HAP-1 (cell line): ENCODE measurements at places on chromosomes 12 and 14.

DNA sequence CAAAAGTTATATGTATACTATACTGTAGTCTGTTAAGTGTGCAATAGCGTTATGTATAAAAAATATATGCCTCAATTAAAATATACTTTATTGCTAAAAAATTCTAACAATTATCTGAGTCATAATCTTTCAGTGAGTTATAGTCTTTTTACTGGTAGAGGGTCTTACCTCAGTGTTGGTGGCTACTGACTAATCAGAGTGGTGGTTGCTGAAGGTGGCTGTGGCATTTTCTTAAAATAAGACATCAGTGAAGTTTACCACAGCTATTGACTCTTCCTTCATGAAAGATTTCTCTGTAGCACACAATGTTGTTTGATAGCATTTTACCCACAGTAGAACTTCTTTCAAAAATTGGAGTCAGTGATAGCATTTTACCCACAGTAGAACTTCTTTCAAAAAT, 23.4 kb downstream of the POLR3B start:
- DNase-seq = no peak

DNA sequence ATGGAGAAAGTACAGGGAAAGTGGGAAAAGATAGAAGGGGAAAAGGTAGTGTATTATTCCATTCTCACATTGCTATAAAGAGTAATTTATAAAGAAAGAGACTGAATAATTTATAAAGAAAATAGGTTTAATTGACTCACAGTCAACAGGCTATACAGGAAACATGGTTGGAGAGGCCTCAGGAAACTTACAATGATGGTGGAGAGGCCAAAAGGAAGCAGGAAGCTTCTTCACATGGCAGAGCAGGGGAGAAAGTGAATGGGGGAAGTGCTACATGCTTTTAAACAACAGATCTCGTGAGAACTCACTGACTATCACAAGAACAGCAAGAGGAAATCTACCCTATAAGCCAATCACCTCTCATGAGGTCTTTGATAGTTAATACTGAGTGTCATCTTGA, 725.0 kb upstream of the FLRT2 start:
- DNase-seq = no peak

- DNase-seq = peak; percentile 69
Observed at GRCh38 chr12:49741882-49742620, 694 bp downstream of the TMBIM6 start.

DNA sequence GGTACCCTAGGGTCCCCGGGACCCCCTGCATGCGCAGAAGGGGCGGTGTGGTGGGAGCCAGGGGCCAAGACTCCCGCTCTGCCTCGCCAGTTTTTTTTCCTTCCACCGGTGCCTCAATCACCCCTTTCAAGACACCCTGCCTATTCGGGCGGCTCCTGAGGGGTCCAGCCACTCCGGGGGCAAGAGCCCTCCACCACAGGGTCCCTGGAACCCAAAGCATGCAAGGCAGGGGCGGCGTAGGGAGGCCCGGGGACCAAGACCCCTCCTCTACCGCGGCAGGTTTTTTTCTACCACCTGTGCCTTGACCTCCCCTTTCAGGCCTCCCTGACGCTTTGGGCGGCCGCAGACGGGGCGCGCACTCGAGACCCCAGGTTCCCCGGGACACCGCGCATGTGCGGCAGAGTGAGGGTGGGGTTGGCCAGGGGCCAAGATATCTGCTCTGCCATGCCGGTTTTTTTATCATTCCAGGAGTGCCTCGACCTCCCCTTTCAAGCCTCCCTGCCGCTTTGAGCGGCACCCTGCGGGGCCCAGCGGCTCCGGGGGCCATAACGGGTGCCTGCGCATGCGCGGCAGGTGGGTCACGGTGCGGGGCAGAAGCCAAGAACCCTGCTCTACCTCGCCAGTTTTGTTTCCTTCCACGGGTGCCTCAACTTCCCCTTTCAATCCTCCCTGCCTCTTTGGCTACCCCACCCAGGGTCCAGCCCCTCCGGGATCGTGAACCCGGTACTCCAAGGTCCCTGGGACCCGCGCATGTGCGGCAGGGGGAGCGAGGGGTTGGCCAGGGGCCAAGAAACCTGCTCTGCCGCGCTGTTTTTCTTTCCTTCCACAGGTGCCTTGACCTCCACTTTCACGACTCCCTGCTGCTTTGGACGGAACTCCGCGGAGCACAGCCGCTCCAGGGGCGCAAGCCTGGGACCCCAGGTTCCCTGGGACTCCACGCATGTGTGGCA, 328.1 kb downstream of the ALG10 start:
- DNase-seq = no peak

GRCh38 chr14:102392506-102392905, 29.8 kb downstream of the TECPR2 start:
- no peak for DNase-seq

DNA sequence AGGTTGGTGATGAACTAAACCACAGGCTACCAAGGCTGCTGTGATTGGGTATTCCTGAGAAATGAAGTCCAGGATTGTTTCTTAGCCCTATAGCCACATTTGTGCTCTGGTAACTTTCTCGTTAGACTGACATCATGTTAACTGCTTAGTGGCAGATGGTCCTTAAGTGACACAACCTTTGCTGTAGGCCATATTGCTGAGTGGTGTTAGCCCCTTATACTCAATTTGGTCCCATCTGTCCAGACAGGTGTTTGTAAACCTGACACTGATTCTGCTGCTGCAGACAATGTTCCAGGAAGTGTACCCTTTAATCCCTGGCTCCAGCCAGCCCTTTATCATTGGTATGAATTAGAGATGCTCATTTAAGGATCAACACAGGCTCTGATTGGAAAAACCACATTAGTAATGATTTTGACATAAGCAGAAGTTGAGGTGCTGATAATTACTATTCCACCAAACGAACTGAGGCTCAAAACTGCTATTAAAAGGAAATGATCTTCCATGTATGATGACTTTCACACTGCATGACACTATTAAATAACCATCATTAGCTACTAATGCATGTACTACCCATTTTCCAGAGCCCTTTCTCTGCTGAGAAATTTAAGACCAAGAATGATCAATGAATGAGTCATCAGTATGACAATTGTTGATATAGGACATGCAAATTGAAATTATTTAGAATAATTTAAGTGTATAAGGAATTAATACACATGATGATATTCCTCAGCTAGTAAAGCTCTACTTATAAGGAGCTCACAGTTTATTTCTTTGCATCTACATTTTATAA, 3.6 kb upstream of the SSTR1 start:
- no peak for DNase-seq

DNA sequence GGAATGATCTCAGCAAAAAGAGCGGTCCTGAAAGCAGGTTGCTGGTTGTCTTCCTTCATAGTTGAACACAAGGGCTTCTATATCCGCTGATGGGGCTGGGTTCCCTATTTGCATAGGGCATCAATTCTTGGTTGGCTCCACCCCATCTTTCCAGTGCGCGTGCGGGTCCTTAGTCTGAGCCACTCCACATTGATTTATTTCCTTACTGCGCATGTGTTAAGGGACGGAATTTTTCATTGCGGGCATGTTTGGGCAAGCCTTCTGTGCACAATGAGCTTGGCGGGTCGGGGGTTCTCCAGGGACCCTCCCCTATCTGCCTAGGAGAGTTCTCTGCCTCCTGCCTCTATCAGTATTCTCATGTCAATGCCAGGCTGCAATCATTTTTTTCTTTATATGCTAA, 21.2 kb upstream of the DLGAP5 start:
- peak; percentile 43 for DNase-seq

GRCh38 chr14:64733899-64734298, 29.7 kb downstream of the PLEKHG3 start:
- no peak for DNase-seq

- no peak for DNase-seq
Observed at GRCh38 chr12:3225796-3226180, 148.6 kb downstream of the TSPAN9 start.

- no peak for DNase-seq
Observed at GRCh38 chr12:42706321-42706720, 116.8 kb upstream of the PRICKLE1 start.

DNA sequence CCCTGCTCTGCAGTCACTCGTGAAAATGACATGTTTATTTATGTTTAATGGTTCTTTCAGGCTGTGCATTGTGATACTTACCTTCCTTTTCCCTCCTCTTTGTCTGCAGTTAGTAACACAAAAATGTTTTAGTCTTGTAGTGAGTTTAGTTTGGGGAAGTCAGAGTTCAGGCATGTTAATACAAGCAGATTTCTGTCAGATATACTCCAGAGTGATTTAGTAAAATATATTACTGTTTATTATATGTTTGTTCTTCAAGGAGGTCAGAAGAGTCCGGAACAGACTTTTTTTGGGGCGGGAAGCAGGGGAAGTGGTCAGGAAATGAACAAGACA, 28.7 kb downstream of the MSRB3 start:
- DNase-seq = no peak

DNA sequence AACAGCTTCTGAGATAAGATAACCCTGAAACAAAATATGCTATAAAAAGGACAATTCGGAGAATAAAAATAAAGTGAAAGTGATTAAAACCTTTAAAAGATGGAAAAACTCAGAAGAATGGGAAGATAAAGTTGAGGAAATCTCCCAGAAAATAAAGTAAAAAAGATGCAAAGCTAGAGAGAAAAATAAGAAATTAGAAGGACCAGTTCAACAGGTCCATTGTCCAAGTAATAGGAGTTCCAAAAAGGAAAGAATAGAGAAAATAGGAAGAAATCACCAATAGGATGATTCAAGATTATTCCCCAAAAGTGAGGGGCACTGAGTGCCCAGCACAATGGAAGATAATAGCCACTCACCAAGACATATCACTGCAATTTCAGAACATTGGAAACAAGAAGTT, 4.8 kb upstream of the PRPF40B start:
- no peak for DNase-seq

- no peak for DNase-seq
Observed at GRCh38 chr14:50064993-50065392, 51.4 kb downstream of the VCPKMT start.

GRCh38 chr14:53002576-53002975, 51.7 kb upstream of the FERMT2 start:
- no peak for DNase-seq

DNA sequence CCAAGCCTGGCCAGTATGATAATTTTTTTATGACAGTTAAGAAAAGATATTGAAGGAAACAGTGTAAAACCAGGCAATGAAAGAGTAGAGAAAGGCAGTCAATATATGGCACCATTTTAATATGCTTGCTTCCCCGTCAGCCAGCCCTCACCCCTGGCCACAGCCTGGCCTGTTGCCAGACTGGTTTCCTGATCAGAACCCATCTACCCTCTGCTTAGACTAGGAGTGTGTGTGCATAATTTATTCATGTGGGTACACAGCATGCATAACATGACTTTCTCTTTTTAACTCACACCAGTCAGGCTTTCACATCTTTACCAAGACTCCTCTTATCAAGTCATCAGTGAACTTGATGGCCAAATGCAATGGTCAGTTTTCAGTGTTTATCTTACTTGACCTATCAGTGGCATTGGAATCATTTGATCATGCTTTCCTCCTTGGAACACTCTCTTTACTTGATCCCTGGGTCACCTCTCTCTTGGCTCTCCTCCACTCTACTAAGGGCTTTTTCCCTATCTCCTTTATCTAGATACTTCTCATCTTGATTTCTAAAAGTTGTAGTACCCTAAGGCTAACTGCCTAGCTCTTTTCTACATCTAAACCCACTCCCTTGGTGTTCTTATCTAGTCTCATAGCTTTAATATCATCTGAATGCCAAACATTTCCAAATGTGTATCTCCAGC, 10.0 kb upstream of the GPR19 start:
- DNase-seq = no peak

GRCh38 chr12:26361964-26362363, 166.6 kb downstream of the SSPN start:
- DNase-seq = no peak

GRCh38 chr12:49276304-49277290, 11.7 kb downstream of the TUBA1C start:
- no peak for DNase-seq

DNA sequence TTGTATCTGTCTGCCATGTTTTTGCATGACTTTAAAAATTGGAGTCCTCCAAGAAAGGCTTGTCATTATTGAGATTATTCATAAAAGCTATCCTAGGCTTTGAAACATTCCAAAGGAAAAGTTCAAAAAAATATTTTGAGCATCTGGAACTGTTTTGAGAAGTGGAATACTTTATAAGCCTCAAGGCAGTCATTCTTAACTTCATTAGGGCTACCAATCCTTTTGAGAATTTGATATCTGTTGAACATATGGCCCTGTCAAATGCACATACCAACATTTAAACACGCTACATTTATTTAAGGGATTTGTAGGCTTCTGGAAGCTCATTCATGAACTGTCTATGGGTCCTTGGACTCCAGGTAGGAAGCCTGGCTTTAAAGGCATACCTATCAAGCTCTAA, 77.0 kb downstream of the TMEM117 start:
- no peak for DNase-seq

GRCh38 chr12:81261508-81262207, 183.8 kb downstream of the ACSS3 start:
- DNase-seq = no peak

DNA sequence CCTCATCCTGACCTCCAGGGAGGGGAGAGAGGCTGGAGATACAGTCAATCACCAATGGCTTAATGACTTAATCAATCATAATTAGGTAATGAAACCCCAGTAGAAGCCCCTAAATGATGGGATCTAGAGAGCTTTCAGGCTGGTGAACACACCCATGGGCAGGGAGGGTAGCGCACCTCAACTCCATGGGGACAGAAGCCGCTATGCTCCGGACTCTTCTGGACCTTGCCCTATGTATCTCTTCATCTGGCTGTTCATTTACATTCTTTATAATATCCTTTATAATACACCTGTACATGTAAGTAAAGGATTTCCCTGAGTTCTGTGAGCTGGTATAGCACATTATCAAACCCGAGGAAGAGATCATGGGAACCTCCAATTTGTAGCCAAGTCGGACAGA, 205.9 kb downstream of the STXBP6 start:
- no peak for DNase-seq

DNA sequence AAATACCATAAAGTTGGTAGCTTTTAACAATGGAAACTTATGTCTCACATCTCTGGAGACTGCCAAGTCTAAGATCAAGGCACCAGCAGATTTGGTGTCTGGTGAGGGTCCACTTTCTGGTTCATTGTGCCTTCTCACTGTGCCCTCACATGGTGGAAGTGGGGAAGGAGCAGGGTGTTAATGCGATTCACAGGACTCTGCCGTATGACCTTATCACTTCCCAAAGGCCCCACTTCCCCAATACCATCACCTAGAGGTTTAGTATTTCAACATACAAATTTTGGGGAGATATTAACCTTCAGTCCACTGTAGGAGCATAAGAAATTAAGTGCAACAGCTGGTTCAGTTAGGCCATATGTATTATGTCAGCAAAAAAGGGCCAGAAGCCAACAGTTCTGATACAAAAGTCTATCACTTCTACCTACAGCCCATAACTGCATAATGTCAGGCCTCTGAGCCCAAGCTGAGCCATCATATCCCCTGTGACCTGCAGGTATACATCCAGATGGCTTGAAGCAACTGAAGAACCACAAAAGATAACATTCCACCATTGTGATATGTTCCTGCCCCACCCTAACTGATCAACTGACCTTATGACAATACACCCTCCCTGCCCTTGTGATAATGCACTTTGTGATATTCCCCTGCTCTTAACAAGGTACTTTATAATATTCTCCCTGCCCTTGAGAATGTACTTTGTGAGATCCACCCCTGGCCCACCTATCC, 24.7 kb downstream of the DDHD1 start:
- no peak for DNase-seq

- no peak for DNase-seq
Observed at GRCh38 chr12:99914206-99914605, 70.5 kb downstream of the ANKS1B start.
